ENCODE measurements at places on chromosomes 2 and 18.
A peak's percentile ranks its signal among the peaks of the same experiment; 100 is the strongest.

DNA sequence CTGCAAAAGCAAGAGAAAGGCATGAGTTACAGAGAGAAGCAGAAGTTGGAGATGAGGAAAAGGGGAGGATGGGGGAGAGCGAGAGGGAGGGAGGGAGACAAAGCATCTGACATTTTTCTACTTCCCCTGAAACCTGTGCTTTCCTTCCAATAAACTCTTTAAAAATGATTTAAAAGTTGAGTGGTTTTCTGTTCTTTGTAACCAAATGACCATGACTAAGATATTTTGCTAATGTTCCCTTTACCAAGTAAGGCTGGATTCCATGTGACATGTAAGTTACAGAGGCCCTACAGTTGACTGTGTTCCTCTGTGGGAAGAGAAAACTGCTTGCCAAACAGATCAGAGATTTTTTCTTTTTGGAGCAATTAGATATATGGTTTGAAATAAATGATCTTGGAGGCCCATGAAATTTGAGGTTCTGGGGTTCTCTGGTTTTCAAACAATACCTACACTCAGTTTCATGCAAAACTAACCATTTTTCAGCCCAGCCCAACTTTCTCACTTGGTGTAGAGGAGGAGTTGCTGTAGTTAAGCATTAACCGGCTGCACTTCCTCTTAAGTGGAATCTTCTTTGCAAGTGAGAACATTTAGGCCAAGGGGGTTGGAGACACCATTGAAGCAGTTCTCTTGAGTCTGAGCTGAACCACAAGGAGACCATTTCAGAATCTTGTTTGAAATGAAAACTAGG is 34.5 kb downstream of the INSIG2 start:
- DNase-seq: no peak

DNA sequence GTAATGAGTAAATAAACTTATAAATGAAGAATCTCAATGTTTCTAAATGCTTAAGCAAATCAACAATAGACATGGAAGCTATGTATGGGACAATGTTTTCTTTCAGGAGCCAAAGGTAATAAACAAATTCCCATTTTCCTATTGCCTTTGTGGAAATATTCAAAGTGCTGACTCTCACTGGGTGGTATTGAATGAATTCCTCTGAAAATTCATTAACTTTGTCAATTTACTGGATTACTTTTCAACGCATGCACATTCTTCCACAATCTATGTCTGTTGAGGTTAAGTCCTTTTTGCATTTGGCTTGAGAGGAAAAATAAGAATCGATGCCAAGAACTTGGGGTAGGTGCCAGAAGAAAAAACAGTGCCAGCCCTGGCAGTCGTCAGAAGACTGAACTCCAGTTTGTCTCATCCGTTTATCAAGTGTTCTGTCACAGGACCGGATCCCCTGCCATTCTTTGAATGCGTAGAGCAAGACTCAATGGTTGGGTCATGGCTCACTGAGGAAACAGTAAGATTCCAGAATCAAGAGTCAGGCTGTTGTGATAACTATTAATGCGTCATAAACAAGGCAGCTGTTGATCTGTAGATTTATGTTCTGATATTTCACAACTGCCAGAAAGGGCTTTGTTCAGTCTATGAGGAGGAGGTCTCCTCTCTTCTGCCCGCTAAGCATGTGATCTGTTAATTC is 133.3 kb downstream of the GFPT1 start:
- no peak for DNase-seq

- DNase-seq: no peak
Measured at GRCh38 chr18:14767474-14767873, 19.5 kb downstream of the ANKRD30B start.

GRCh38 chr18:35089891-35090550 is 48.8 kb downstream of the MAPRE2 start:
- no peak for DNase-seq

DNA sequence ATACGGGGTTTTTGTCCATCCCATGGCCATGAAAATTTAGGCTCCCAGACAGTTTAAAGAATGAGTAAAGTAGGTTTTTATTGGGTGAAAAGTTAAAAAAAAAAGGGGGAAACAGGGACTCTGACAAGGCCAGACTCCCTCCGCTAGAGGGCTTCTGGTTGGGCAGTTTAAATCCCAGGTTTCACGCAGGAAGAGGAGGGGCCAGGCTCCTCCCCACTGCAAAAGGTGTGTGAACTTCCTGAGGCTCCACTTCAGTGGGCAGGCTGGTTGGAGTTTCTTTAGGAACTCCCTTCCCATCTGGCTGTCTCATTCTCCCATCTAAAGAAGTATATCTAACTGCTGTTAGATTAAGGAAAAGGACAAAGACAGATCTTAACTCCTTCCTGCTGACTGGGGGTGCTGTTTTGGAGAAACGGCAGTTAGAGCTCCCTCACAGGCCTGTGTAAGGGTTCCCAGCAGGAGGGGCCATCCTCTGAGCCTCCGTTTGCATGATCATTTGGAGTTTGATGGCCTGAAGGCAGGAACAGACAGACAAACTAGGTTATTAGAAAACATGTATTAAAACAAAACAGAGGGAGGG is 1160.7 kb downstream of the CNTNAP5 start:
- no peak for DNase-seq

DNA sequence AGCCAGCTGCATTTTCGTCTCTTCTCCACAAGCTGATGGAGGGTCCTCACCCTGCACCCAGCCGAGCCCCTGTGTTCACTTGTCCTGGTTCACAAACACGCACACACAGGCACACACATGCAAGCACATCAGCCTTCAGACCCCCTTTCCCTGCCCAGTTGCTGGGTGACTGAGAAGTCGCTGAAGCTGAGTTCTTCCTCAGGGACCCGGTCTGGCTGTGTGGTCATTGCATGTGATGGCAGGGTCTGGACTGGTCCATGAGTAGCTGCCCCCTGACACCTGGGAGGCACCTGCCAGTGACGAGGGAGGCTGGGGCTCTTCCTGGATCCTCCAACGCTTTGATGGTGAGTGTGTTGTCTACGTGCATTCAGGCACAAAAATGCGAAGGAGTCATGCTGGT is 546.1 kb upstream of the SALL3 start:
- DNase-seq: no peak

DNA sequence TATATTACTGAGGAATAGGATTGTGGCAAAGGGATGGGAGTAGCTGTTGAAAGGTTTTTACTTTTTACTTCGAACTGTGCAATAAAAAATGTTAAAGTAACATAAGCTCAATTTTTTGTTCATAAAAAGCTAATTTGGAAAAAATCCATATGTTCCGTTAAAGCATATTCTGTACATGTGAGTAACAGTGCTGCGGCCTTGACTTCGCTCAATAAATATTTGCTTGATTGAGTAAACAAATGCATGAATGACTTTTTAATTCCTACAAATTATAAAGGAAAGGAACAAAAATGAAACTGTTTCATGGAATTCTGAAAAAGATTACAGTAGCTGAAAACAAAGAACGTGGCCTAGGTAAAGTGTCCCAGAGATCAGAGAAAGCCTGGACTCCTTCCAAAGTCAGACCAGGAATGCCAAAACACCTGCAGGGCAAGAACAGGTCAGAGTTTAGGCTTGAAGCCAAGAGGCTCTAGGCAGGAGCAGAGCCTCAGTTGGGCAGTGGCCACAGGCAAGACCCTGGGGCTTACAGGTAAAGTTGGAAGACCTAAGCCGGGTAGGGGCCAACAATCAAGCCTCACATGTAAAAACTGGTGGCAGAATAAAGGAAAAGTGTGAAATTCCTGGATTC is 44.3 kb upstream of the FIGN start:
- DNase-seq: no peak

DNA sequence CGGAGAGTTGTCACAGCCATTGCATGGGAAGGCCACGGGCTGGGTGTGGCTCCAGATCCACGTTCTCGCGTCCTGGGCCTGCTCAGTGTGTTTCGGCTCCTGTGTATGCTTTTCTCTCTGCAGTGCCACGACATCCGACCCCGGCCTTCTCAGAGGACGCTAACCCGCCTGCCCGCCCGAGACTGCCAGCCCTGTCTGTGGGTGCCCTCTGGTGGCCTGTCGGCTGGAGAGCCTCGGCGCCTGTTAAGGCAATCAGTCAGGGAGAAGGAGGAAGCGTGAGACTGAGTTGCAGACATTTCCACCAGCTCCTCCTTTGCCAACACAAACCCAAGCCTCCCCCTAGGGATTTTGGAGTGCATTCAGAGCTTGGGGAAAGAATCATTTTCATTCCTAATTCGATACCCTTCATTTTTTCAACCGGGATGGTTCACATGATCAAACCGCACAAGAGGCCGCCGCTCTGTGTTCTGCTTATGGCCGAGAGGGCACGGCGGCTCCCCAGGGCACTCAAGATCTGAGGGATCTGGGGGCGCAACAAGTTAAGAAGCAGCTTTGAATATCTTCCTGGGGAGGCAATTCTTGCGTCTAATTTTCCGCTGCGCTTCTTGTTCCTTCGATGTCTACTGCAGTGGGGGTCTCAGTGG is 37.5 kb upstream of the ZBTB7C start:
- peak; percentile 56 for DNase-seq

GRCh38 chr2:86441882-86442641 is 891 bp downstream of the KDM3A start:
- DNase-seq: peak; percentile 52

DNA sequence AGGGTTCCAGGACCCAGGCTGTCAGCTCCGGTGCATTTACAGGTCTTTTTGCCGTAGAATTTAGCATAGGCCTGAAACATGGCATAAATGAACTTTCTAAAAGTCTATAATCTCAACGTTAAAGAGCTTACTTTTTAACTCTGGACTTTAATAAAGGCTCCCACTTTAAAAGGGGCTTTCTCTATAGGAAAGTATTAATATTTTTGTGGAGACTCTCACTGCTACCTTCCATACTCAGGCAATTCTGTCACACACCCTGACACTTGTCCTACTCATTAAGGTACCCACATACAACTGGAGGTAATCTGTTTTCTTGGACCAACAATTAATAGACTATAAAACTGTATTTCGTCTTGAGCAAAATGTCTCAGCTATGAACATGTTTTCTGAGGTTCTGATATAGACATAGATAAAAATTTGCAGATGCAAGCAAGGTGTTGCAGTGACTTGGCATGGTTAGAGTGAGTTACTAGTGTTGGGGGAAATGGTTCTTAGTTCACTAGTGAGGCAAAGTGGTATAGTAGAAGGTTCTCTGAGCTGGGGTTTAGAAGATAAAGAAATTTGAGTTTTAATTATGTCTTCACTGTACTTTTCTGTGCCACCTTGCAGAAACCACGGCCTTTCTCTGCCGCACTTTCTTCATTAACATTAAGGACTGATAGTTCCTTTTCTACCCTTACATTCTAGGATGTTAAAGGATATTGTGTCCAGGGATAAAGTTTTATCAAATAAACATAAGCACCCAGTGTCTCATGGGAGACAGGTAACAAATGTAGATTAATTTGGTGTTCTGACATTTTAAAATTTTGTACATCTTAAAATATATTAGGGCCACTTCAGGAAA is 10.8 kb upstream of the NR4A2 start:
- DNase-seq: no peak

GRCh38 chr18:39835303-39836030 is 2119.6 kb upstream of the PIK3C3 start:
- DNase-seq: no peak

All from activated T-cell treated with anti-CD3 and anti-CD28 coated beads for 1 hour (primary cell).